ENCODE measurements at places on chromosomes 4 and X.

DNA sequence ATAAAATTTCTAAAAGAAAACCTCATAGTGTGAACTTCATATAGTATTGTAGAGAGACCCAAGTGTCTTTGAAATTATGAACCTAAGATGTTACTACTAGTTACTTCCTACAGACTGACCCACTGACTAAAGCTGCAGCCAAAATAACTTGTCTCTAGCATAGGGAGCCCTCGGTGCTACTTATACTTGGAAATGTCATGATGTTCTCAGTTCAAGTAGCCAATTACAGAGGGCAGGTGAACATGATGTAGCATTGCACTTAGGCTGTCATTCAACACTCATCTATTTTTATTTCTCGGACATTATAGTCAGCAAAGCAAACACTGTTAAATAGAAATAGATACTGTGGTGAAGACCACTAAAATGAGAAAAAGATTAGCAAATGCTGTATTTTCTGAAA is 165.6 kb downstream of the AREG start:
- DNase-seq = no peak

GRCh38 chr4:111512081-111512783 is 633.0 kb upstream of the FAM241A start:
- no peak for DNase-seq

DNA sequence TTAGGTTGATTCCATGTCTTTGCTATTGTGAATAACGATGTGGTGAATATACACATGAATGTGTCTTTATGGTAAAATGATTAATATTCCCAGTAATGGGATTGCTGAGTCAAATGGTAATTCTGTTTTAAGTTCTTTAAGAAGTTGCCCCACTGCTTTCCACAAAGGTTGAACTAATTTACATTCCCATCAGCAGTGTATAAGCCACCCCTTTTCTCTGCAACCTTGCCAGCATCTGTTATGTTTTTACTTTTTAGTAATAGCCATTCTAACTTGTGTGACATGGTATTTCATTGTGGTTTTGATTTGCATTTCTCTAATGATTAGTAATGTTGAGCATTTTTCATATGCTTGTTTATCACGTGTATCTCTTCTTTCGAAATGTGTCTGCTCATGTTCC is 503.3 kb downstream of the PCDH18 start:
- DNase-seq = no peak

DNA sequence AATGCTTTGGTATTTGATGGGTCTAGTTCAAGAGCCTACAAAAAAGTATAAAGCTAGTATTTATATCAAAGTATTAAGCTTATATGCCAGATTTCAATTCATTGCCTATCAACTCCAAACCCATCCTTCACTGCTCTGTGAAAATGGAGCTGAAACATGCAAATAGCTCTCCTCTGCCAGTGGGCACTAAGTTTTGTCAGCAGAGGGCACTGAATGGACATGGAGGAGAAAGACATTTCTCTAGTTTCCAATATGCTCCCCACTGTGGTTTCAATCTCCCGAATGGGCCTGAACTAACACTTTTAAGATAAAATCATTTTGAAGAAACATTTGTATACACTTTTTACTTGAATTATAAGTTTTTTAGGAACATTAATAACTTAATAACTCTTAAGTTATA is 12.4 kb downstream of the PPID start:
- no peak for DNase-seq

GRCh38 chr4:57631147-57631546 is 521.0 kb upstream of the IGFBP7 start:
- DNase-seq = no peak

DNA sequence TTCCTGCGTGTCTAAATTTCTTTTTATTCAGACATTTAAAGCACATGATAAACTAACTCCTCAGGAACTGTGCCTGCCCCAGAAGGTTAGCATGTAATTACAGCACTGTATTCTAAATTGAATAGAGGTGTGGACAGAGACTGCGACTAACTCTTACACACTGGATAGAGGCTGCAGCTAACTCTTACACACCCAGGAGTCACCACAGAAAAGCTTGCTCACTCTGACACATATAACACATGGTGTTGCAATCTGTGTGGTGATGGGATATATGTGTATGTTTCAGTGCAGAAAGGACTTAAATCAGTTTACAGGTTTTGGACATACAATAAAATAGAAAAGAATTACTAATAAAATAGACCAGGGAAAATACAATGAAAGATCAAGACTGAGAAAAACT is 41.5 kb downstream of the SMAD1 start:
- DNase-seq = no peak

- DNase-seq = no peak
Measured at GRCh38 chr4:180009316-180009715, 2233.9 kb upstream of the TENM3 start.

GRCh38 chr4:2352729-2353221 is 65.7 kb downstream of the ZFYVE28 start:
- DNase-seq = no peak

- DNase-seq = no peak
Measured at GRCh38 chr4:124092541-124092984, 620.0 kb downstream of the ANKRD50 start.

DNA sequence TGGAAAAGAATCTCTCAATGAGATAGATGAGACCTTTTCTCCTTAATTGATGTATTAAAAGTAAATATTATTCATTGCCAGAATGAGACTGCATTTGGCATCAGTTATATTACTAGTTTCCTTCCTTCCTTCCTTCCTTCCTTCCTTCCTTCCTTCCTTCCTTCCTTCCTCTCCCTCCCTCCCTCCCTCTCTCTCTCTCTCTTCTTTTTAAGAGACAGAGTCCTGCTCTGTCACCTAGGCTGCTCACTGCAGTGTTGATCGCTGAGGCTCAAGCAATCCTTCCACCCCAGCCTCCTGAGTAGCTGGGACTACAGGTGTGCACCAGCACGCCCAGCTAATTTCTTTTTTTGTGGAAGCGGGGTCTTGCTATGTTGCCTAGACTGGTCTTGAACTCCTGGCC is 50.4 kb upstream of the ARX start:
- DNase-seq = no peak

DNA sequence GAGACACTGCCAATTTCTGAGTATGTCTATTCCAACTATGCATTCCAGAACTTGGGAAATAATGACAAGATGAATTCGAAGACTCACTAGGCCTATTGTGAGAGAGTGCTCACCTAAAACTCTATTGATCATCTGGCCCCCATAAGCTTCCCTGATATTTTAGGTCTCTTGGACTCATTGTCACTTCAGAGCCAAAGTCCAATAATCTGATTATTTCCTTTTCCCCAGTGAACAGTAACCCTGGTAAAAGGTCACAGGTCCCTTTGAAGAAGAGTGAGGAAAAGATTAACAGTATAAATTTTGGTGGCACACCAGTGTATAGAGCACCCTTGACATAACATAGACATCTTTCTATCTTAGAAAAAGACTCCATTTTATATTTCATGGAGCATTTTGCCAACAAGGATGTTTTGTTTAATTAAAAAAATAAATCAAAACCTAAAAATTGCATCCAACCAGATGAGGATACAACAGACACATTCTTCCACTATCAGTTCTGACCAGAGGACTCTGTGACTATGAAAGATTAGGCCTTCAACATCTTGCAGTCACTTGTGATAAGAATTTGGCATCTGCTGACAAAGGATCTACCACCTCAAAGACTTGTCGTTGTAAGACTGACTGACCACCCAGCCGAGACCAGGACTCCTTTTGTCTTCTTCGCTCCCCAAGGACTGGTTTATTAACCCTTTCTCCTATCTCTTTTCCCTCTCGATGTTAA is 191.9 kb downstream of the MAB21L2 start:
- no peak for DNase-seq

- DNase-seq = no peak
Measured at GRCh38 chr4:148749403-148749802, 307.2 kb upstream of the NR3C2 start.

All from esophagus squamous epithelium (tissue), 5 donors.